ENCODE measurements at places on chromosomes 1 and 21.
A peak's percentile ranks its signal among the peaks of the same experiment; 100 is the strongest.

DNA sequence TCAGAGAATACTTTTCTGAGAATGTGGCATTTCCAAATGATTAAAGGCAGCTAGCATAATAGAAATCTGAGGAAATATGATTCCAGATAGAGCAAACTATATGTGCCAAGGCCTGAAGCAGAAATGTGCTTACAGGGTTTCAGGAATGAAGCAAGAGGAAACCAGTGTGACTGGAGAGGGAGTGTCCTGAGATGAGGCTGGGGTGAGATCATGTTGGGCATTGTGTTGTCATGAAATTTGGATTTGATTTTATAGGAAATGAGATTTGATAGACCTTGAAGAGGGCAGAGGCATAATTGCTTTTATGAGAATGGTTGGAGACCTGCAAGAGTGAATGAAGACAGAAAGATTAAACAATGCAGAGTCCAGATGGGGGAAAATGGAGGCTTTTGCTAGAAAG, 338.1 kb upstream of the SNX7 start:
- peak; percentile 84 for DNase-seq

DNA sequence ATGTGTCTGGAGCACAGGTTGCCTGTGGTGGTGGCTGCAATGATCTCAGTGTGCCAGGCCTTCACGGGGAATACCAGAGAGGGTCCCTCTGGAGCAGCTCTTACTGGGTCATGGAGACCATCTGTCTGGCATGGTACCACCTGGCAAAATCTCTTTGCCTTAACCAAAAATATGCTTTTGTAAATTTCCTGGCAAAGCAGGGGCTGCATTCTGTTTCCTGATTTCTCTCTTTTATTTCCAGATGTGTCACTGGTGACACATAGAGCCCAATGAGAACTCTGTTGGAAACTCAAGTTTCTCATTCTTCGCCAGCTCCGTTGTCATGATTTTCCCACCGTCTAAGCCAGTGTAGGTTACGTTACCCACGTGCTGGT, 136.5 kb downstream of the FGGY start:
- DNase-seq = peak; percentile 59

DNA sequence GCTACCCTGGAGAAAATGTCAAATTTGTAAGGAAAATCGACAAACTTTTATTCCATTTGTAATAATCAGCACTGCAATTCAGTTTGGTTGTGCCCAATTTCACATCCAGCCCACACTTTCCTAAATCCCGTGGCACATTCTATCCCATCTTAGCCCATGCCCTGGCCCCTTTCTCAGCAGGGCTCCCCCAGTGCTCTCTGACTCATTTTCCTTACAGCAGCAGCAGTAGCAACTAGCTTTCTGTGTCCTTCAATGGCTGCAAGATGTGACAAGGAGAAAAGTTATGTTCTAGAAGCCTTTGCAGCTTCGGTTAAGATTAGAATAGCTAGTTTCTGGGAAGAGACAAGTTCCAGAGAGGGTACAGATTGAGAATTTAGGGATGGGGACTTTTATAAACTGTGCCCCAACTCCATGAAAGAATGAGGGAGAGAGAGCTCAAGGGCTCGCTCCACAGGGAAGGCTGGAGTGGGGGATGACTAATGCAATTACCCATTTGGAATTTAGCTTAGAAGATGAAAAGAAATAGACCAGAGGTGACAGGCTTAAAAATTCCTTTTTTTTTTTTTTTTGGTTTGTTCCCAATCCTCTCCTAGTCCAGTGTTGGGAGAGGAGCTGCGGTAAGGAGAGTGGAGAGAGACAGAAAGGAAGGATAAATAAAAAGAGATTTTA, 47.0 kb upstream of the POU2F1 start:
- peak; percentile 41 for DNase-seq

DNA sequence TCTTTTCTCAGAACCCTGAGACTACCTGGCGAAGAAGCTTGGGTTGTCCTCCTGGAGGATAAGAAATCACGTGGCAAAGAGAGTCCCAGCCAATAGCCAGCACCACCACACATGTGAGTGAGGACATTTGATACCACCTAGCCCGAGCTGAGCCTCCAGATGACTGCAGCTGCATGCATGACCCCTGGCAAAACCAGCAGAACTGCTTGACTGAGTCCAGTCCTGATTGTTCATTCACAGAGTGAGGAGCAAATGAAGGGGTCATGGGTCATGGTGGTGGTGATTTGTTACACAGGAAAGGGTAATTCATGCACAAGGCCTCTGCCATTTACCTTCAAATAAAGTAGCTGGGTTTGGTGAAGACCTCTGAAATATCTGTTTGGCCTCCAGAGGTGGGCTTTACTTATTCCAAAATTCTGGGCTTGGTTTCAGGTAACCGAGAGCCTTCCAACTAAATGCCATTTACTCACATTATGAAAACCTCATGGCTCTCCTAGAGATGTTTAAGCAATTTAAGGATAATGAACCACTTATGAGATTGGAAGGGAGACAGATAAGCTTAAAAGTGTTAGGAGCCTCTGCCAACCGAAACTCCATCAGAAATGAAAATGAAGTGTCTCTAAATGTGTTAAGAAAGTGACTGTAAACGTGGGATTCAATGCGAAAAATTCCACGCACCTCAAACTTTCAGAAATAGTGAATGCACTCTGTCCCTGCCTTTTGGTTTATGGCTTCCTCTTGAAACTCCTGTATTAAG, 163.3 kb downstream of the SLC35F3 start:
- DNase-seq = no peak

GRCh38 chr1:191648939-191649338, 509.3 kb upstream of the RGS18 start:
- DNase-seq = no peak

DNA sequence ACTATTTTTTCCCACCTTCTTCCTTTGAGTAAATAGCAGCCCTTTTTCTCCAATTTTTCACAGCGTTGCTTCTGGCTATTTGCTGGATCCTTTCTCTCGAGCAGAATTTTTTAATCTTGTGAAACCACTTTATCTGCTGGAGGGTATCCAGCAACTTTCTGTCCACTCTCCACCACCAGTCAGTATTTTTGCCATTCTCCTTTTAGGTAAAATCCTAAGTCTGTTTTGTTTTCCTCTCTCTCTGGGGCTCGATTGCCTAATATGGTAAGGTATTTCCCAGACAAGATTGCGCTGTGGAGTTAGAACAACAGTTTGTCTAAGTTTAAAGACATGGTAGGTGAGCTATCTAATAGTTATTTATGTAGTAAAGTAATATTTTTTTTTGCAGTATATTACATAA, 156.9 kb downstream of the PPP1R12B start:
- peak; percentile 81 for DNase-seq

DNA sequence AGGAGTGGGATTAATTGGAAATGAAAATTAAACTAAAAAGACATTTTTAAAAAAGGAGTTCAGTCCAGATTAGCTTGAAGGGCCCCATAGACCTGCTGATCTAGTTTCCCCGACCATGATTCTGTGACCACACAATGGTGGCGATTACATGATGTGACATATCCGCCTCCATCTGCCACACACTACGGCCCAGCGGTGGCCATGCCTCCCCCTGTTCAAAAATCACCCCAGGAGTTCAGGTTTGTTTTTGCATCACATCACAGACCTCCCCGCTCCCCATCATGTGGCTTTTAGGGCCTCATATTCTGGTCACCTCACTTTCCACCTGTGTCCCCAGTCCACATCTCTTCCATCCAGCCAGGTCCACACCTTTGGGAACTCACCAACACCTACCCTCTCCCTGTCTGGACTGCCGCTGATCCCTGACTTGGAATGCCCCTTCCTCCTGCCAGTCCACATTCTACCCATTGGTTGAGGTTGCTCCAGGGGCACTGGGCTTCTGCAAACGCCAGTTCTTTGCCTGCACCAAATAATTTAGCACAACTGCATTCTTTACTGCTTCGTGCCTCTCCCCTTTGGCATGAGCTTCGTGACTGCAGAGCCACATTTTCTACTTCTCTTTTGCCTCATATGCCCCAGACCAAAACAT, 38.9 kb downstream of the CD247 start:
- DNase-seq = no peak

DNA sequence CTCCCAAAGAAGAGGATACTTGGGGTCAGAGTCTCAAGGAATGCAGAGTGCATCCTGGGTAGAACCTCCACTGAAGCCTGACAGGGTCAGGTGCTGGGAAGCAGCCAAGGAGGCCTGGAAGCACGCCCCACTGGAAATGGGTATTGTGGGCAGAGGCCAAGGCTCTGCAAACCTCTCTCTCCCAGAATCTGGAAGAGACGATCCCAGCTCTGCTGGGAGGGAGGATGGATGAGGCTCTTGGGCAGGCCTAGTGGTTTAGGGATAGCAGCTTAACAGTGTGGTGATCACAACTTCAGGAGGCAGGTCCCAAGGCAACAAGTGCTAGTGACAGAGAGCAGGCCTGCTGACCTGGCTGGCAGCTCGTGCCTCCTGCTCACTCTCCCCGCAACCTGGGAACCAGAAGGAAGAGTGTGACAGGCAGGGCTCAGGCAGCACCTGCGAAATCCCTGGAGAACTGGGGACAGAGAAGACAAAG, 641.0 kb downstream of the PLPP3 start:
- no peak for DNase-seq

DNA sequence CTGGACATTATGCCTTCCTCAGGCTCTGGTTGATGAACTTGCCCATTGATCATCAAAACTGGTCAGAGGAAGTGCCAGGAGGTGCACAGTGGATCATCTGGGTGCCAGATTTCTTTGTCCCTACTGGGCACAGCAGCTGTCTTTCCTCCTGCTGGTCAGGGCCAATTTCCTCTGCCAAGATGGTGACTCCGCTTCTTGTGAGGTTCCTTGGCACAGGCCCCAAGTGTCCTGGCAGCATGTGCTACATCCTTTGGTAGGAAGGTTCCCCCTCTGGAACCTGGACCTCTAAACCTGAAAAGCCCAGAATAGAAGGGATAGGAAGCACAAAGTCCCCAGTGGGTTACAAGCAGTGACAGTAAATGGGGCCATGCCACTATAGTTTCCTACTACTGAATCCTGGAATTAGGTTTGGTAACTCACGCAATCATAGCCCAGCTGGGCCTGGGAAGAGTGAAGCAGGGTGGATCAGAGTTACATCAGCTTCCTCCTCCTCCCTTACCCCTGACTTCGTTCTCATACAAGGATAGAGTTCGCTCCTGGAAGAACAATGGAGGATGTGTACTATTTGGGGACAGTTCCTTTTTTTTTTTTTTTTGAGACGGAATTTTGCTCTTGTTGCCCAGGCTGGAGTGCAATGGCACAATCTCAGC, 147.1 kb downstream of the CNIH3 start:
- DNase-seq = no peak
